ENCODE measurements at places on chromosomes 5 and 9. TPM values are rescaled to one million over a fixed set of nuclear protein-coding genes. Genes with fewer than 3 reads are reported as not detected.

GRCh38 chr9:93132287-93132927, 1.6 kb downstream of the NINJ1 start:
- no peak for DNase-seq

The GPR151 gene
- polyA plus RNA-seq: not detected

The CCL27 gene
- not detected for polyA plus RNA-seq

The RETREG1 gene
- 53.6 TPM for polyA plus RNA-seq

DNA sequence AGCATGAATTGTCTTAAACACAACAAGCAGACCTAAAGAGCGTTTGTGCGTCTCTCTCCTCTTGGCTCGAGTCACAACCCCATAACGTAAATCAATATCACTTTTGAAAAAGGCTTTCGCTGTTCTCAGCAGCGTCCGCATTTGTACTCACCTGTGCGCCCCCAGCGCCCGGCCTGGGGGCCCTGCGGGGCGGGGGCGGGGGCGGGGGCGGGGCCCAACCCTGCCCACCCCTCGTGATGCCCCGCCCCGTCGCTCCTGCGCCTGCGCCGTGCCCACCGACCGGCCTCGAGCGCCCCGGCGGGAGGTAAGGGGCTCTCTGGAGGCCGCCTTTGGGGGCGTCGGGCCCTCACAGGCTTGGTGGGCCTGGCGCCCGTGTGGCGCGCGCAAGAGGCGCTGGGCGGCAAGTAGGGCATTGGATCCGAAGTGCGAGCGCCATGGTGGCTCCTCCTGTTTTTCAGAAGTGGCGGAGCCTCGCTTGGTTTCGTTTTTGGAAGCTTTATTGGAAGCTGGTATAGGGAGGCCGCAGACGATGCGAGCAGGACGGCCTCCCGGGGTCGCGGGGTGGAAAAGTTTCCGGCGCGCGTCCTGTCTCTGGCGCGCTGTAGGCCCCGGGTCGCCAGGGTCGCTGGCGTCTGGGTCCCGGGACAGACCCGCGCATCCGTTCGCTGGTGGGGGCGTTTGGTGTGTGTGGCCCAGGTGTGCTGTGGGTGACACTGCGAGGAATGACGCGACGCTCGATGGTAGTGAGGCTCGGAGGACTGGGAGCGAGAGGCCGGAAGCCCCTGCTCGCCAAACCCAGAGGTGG, at the start of gene STX17:
Gene STX17 (plus strand): TSS at position 252 of the 805 bp plus-strand sequence. CDS start 8,586 bp downstream, outside the sequence.
- peak; percentile 91 for DNase-seq

DNA sequence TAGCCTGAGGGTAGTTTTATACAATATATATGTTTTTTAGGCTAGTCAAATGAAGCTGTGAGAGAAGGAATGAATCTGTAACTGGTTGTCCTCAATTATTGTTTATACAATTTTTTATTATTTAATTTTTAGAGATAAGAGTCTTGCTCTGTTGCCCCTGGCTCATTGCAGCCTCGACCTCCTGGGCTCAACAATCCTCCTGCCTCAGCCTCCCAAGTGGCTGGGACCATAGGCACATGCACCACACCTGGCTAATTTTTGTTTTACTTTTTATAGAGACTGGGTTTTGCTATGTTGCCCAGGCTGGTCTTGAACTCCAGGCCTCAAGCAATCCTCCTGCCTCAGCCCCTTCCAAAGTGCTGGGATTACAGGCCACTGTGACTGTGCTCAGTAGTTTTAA, 2.7 kb downstream of the MRPL41 start:
- DNase-seq: no peak
